ENCODE measurements at places on chromosomes 2 and 18.

GRCh38 chr2:47631792-47632398 is 151.1 kb upstream of the MSH6 start:
- no peak for DNase-seq

DNA sequence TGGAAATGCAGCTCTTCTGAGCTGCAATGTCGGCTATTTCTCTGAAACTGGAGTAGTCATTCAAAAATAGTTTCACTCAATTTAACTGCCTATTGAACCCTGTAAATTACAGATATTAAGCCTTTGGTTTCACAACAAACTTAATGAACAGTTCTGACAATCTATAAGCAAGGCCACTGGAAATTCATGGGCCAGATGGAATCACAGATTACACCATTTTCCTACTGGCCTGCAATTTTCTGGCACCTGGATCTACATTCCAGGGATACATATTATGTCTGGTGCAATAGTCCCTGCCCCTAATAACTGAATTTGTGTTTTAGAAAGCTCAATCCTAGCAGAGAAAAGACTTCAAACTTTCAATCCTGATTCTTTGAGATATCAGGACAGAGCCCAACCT is 551.7 kb downstream of the RNF144A start:
- no peak for DNase-seq

GRCh38 chr2:105338020-105338385 is 663 bp downstream of the C2orf49 start:
- no peak for DNase-seq

GRCh38 chr2:119786295-119786694 is 26.6 kb downstream of the PTPN4 start:
- no peak for DNase-seq

- no peak for DNase-seq
Measured at GRCh38 chr2:158509928-158510797, 53.4 kb downstream of the PKP4 start.

DNA sequence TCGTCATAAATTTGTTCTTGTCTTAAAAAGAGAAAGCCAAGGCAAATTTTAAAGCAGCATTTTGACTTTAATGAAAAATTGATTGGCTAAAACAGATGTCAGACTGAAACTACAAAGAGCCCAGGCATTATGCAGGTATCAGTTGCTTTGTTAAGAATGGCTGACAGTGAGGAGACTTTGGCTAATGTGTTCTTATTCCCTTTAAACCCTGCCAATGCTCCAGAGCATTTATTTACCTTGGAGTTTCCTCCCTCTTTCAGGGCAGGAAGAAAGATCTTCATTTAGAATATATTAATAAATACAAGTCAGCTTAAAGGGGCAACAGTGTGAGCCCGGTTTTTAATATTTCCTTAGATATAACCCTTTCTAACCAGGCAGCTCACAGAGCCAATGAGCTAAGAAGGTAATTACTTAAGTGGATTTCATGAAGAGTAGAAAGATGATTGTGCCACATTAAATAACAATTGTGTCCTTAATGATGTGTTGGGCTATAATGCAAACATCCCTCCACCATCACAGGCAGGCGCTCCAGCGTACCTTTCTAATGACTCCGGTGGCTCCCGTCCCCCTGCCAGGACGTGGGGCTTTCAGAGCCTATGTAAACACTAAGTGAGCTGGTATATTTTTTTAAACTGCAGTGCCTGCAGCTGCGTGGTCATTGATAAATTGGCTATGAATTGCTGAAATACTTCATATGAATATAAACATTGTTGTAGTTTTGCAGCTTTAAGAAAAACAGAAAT is 349.4 kb upstream of the POU3F3 start:
- no peak for DNase-seq

DNA sequence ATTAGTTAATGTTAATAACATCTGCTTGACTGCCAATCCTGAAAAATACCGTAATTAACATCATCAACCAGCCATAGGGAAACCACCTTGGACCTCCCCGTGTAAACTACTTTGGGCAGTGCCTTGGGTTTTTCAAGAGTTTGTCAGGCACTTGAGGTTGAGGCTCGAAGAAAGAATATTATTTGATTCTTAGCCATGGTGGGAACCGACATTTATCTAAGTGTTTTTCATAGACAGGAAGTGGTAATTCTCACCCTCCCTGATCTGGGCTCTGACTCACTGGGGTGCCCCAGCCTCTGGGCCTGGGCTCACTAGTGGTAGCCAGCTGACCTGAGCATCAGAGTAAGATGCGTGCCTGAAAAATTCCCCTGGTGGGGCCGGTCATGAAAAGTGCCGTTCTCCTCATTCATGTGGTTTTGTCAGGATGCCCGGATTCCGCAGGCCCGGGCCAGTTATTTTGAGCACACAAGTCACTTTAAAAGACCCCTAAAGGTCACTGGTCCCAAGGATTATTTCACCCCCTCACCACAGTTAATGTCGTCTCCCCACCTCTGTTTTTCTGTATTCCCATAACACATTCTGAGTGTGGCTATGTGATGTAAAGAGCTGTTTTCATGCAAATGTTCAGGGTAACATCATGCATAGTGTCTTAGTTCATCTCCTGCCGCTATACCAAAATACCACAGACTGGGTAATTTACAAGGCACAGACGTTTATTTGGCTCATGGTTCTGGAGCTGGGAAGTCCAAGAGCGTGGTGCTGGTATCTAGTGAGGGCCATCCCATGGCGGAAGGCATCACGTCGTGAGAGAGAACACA is 21.6 kb upstream of the SPATA3 start:
- DNase-seq = peak; percentile 30

- no peak for DNase-seq
Measured at GRCh38 chr2:134290358-134290757, 36.5 kb downstream of the MGAT5 start.

GRCh38 chr2:6025391-6025790 is 333.2 kb downstream of the SOX11 start:
- no peak for DNase-seq

DNA sequence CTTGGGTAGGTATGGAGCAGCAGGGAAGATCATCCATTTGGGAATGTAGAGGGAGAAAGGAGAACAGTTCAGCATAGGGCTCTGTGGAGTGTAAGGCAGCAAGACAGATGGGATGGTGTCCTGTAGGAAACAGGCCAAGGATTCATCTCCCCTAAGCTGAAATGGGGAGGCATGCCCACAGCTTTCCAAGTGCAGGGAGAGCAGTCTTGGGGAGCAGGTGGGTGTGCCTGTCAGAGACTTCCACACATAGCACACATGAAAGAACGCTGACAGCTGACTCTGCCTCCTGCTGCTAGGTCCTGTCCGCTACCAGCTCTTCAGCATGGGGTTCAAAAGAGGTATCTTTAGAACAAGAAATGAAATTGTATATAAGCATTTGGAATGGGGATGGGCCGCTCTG is 9.0 kb downstream of the SETBP1 start:
- no peak for DNase-seq

All from stimulated activated CD4-positive, alpha-beta T cell treated with anti-CD3 and anti-CD28 coated beads, Interleukin-15, amount 100 ng/mL, for 1 hour (primary cell).